ENCODE measurements at places on chromosomes 16 and 17.

DNA sequence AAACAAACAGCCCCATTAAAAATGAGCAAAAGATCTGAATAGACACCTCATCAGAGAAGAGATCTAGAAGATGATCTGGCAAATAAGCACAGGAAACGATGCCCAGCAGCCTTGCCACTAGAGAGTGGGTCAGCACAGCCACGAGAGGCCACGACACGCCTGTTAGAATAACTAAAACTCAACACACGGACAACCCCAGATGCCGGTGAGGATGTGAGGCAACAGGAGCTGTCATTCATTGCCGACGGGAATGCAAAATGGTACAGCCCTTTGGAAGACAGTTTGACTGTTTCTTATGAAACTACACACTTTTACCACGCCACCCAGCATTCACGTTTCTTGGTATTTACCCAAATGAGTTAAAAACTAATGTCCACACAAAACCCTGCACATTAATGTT lies 31.5 kb downstream of the CBFA2T3 start:
- no peak for DNase-seq

DNA sequence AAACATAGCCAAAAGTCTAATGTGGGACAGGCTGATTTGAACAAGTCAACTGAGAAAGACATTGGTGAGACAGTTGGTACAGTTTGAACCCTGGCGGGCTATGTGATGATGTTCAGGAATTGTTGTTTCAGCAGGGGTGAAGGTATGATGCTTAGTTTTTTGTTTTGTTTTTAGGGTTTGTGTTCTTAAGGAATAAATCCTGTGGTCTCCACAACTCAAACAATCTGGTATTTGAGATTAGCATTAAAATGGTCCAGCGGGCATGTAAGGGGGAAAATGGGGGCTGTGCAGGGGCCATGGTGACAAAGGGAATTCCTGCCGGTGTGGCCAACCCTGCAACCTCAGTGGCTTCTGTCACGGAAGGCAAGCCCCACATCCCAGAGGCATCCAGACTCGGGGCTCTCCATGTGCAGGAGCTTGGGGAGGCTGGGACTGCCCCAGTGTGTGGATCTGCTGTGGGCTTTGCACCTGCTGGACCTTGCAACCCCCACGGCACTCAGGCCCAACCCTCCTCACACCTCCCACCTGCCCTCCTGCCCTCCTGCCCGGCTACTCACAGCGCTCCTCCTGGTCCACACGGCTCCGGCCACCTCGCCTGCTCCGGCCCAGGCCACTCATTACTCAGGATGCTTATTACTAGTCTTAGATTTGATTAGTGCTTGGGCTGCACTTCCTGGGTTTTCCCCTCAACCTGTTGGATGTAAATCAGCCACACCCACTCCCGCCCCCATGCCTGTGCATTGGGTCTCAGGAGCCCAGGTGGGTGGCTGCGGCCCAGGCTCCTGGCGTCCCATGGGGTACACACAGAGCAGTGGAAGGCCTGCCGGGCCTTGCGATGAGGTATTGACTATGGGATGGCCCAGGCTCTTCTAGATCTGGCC lies at the start of gene TNFRSF13B:
Gene TNFRSF13B (minus strand): TSS at position 661 of the 881 bp plus-strand sequence. CDS start 43 bp downstream, at position 618.
- no peak for DNase-seq

- no peak for DNase-seq
Measured at GRCh38 chr16:835373-835772, 34.8 kb upstream of the GNG13 start.

DNA sequence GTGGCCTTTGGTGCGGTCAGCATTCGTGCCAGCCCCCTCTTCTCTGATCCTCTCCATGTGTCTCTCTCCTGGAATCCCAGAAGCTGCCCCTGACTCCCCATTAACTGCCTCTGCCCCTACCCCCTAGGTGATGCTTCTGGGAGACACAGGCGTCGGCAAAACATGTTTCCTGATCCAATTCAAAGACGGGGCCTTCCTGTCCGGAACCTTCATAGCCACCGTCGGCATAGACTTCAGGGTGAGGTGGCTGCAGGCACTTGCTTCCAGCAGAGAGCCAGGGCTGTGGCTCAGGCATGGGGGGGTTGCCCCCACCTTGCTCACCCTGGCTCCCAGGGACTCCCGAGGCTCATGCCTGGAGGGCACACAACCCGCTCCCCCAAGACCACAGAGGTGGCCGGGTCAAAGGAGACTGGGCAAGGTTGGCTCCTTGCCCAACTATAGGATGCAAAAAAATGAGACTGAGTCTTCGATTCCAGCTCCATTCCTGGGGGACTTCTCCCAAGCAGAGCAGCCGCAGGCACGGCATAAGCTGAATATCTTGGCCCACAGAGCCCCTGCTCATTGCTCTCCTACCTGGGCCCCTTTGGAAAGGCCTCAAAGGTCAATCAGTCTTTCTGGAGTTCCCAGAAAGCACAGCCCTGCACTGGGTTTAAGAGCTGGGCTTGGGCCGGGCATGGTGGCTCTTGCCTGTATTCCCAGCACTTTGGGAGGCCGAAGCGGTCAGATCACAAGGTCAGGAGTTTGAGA lies 3.8 kb downstream of the RAB37 start:
- no peak for DNase-seq

DNA sequence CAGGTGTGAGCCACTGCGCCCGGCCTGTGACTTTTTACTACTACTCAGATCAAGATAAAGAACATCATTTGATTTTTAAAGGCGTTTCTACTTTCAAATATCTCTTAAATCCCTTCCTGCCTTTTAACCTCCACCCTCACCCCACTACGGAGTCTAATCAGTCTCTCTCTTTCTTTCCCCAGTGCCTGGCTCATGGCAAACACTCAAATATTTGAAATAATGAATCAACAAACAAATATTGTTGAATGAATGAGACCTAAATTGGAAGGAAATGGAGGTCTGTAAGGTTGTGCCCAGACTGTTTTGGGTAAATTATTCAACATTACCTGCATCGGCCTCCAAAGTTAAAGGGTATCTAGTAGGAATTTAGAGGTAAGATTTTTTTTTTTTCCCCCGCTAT lies 14.7 kb downstream of the COPZ2 start:
- no peak for DNase-seq

GRCh38 chr16:1915732-1916639 lies 2.2 kb downstream of the HS3ST6 start:
- DNase-seq, result no peak

DNA sequence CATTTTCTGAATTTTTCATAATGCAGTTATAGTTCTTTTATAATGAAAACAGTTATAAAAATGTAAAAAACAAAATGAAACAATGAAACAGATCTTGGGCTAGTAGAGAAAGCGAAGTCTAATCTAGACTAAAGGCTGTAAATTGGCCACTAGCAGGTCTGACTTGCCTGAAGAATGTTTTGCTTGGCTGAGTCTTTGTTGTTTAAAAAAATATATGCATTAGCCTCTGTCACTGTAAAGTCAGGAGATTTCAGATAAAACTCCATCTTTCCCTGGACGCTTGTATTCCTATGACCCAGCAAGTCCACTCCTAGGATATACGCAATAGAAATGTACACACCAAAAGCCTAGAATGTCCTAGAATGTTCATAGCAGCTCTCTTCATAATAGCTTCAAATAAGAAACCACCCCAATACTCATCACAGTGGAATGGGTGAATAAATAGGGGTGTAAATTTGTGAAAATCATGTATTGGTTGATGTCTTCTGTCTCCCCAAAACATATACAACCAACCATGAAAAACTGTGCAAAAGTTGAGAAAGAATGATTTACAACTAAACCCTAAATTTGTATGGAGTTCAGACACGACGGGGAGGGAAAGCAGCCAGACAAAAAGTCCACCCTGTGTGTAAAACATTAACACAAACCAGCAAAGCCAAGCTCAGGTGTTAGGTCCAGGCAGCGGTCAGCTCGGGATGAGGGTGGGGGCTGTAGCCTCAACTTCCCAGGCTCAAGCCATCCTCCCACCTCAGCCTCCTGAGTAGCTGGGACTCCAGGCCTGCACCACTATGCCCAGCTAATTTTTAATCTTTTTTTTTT lies 37.7 kb upstream of the MEAK7 start:
- DNase-seq, result no peak

GRCh38 chr16:65833171-65833871 lies 533.2 kb upstream of the CDH5 start:
- DNase-seq, result no peak

- DNase-seq, result no peak
Measured at GRCh38 chr17:50050431-50051032, 5.4 kb upstream of the ITGA3 start.

Measured in activated CD4-positive, alpha-beta T cell treated with anti-CD3 and anti-CD28 coated beads for 24 hours (primary cell).